Activated CD8-positive, alpha-beta memory T cell treated with anti-CD3 and anti-CD28 coated beads, Interleukin-2, amount 50 U/mL, for 48 hours (primary cell): ENCODE measurements at places on chromosomes 1 and 21.

- DNase-seq, result no peak
Observed at GRCh38 chr1:215923129-215923824, 356.2 kb downstream of the KCTD3 start.

GRCh38 chr1:164562511-164562910, 3.5 kb downstream of the PBX1 start:
- no peak for DNase-seq

DNA sequence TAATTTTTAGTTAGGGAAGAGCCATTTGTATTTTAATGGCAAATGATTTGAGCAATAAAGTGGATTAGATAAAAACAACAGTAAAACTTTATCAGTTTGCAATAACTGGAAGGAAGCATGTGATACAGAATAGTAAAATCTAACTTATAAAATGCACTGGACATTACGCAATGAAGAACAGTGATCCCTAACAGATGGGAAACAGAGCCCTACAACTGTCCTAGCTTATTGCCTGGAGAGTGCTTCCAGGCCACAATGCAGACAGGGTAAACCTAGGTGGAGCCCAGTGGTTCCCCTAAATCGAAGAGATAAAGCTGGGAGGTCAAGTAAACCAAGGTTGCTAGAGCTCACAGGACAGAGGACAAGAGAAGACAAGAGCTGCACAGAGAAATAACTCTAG, 7.0 kb downstream of the OMA1 start:
- no peak for DNase-seq

DNA sequence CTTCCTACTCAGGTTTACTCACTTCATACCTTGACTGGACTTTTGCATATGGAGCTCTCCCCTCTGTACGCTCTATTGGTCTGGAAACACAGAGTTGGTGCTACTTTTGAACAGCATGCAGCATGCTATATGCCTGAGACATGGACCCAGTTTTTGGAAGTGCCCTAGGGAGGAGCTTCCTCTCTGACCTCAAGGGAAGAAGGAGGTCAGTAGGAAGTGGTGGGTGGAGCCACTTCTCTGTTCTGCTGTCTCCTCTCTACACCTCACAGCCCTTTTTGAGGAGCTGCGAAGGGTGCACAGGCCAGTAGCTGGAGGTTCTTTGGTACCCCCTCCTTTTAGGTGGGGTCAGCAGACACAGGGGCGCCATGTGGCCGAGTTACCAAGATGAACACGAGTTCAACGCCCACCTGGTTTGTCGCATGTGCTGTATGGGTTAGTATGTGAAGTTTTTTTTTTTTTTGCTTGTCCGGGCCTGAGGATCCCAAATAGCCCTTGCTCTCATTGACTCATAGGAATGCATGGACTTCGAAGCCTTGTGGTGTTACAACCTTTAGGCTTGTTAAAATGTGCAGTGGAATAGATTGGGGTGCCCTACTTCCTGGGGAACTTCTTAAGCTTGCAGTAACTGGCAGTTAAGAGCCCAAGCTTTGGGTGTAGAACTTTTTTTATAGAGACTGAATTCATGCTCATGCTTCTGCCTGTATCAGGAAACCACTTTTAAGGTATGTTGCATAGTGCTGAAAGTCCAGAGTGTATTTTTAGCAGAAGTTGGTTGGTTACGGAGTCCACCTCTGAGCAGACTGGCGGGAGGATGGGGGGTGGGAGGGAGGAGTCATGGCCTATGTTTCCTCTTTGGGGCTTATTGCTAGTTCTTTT, 10.7 kb downstream of the MACF1 start:
- no peak for DNase-seq
